CD4-positive, alpha-beta T cell treated with Interleukin-4 for 1 hour (primary cell): ENCODE measurements at places on chromosomes 4 and X.

DNA sequence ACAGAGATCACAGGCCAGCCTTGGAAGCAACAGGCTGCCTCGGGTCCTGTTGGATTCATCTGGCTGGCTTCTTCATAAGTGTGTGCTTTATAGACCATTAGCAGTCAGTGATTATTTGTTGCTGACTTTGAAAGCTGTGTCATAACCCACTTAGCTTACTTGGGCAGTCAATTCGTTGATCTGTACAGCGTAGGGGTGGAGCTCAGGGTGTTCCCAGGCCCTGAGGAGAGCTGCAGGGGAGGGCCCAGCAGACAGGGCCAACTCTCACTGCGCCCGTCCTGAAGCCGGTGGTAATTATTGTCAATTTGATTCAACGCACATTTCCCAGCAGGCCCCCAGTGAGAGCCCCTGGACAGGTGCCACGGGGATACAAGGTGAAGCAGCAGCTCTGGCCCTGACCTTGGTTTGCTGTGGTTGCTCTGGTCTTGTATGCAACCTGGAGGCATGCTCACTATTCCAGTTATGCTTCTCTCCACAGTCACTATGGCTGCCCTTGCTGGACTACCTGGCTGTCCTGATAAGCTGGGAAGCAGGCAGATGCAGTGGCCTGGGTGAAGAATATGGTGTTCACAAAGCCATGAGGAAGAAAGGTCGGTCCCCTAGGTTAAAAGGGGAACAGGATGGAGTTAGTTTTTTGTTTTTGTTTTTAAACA lies 40.1 kb upstream of the HMGB3 start:
- DNase-seq, result no peak

DNA sequence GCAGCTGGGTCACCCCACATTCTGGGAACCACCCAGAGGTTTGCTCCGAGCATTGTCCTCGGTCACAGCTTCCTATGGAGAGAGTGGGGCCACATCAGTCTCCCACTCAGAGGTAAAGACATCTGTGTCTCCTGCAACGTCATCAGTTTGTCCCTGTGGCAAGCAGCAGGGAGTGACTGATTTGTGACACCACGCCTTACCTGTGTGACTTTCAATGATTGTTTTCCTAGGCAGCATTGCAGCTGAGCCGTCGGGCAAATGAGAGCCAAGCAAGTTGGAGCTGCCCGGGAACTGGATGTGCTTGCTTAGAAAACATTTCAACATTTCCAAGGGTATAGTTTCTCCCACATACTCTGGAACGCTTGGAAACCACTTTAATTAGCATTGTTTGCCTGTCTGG lies 29.7 kb upstream of the HELT start:
- DNase-seq, result no peak

- no peak for DNase-seq
Observed at GRCh38 chr4:81429607-81430006, 42.1 kb downstream of the RASGEF1B start.

- DNase-seq, result no peak
Observed at GRCh38 chrX:49161632-49162031, 926 bp upstream of the MAGIX start.

DNA sequence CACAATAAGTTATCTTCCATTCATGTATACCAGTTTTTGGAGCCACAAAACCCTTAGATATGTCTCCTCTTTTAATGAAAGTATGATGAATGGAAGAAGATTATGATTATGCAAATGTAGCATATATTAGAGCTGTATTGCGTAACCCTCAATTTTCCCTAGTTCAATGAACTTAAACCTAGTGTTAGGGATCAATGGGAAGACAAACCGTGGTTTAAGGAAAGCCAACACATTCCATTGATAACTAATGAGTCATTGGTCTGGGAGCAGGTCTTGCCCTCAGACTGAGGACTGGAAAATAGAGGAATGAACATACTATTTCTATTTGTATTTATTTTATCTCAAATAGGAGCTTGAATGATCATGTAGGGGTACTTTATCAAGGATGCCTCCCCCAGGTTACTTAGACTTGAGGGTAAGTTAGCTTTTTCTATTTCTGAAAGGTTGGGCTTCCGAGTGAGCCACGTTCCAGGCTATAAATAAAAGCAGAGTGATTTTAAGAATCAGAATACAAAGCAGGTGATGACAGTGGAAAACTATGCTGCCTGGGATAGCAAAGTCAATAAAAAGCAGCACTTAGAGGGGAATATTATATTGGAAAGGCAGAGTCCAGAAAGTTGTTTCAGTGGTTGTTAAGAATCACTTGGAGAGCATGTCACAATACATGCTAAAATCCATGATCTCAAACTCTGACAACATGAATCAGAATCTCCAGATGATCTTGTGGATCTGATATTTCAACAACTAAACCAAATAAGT lies 356.0 kb downstream of the ADAM29 start:
- DNase-seq, result no peak

DNA sequence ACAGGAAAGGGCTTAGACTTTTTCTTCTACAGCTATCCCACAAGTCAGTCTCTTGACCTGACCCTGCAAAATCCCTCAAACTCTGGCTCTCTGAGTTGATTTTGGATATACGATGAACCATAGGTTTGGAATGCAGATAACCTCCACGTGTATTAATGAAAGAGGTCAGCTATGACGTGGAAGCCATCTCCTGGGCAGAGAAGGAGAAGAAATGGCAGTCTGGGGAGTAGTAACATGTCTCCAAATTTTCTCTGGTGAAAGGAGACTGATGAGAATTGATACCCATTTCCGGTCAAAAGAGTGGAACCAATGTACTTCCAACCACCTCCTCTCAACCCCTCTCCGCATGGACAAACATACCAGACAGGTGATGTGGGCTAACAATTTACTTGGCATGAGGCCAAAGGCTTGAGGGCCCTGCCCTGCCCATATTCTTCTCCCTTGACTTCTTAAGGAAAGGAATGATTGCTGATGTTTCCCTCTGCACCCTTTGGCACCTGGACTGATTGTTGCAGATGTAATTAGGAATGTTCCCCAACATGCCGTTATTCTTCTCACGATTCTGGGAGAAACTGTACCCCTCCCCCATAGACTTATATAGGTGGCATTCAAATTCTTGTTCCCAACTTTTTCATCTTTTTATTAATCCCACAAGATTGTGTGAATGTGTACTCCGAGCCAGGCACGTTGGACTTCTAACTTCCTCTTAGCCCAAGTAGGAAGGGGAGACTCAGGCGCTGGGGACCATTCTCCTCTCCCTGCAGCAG lies 580 bp upstream of the PLS3 start:
- no peak for DNase-seq

- no peak for DNase-seq
Observed at GRCh38 chr4:6781561-6781960, 966 bp upstream of the KIAA0232 start.

DNA sequence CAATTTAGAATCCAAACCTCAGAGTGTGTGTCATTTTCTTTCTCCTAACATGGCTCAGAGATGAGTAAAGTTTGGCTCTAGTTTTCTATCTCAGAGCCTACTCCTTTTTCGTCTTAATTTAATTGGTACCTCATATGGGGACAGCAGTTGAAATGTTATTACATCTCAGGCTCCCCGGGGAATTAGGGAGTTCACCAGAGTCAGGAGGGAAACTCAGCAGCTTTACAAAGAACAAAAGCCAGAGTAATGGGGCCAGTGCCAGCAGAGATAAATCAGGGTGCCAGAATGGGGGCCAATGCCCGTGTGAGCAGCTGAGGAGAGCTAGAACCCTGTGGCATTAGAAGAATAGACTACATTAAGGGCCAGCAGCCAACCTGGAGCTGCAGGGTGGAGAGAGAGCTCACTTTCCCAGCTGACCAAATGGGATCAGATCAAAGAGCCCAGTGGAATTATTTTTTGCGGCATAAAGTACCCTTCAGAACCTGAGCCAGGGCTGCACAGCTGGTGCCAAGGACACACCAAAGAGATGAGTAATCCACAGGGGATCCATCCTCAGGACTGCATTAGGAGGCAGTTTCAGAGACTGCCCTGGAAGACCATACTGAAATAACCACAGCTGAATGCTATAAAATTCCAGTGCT lies 207.1 kb upstream of the DKK2 start:
- no peak for DNase-seq

- DNase-seq, result no peak
Observed at GRCh38 chr4:74456849-74457395, 12.0 kb downstream of the AREG start.

DNA sequence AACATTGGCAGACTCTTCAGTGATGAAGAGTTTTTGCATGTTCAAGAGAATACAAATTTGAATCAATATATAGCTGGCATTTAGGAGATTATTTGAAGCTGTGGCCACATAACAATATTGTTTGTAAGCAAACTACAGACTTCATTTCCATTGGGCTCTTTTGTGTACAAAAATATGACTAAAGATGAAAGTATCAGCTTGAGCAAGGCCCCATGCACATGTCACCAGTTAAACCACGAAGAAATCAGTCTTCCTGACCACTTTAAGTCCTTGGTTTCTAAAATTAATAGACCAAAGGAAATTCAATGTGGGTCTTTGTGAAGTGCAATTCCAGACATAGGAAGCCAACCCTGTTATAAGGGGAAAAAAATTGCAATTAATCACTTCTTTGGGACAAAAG lies 1664.6 kb upstream of the ADGRL3 start:
- DNase-seq, result no peak

- DNase-seq, result no peak
Observed at GRCh38 chrX:117996918-117997480, 119.6 kb downstream of the KLHL13 start.

GRCh38 chr4:112513971-112514646 lies 1.9 kb downstream of the NEUROG2 start:
- DNase-seq, result no peak

- no peak for DNase-seq
Observed at GRCh38 chr4:178595500-178596138, 1153.4 kb upstream of the AGA start.

DNA sequence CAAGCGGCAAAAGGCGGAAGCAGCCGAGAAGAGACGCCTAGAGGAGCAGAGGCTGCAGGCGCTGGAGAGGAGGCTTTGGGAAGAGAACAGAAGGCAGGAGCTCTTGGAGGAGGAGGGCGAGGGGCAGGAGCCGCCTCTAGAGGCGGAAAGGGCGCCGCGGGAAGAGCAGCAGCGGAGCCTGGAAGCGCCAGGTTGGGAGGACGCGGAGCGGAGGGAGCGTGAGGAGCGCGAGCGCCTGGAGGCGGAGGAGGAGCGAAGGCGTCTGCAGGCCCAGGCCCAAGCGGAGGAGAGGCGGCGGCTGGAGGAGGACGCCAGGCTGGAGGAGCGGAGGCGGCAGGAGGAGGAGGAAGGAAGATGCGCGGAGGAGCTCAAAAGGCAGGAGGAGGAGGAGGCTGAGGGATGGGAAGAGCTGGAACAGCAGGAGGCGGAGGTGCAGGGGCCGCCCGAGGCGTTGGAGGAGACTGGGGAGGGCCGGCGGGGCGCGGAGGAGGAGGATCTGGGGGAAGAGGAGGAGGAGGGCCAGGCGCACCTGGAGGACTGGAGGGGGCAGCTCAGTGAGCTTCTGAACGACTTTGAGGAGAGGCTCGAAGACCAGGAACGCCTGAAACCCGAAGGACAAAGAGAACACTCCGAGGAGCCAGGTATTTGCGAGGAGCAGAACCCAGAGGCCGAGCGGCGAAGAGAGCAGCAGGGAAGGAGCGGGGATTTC lies 72.9 kb downstream of the AASDH start:
- DNase-seq, result no peak
